ENCODE measurements at places on chromosomes 5 and 9.

DNA sequence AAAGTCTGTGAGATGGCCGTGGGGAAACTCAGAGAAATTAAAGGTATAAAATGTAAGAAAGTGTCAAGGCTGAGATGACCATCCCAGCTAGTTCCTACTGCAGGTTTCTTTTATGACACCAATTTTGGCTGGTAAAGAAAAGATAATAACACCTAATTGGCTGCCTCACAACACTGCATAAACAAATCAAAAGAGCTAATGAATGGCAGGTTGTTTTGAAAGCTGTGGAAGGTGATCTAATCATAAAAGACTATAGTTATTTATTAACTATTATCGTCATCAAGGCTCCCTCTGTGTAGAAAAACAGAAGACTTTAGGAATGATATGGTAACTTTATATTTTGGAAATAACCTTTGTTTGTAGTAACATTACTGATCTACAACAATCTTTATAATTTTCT, 3.5 kb upstream of the SPINK5 start:
- no peak for DNase-seq

GRCh38 chr9:95005278-95006143, 279.0 kb downstream of the AOPEP start:
- no peak for DNase-seq

DNA sequence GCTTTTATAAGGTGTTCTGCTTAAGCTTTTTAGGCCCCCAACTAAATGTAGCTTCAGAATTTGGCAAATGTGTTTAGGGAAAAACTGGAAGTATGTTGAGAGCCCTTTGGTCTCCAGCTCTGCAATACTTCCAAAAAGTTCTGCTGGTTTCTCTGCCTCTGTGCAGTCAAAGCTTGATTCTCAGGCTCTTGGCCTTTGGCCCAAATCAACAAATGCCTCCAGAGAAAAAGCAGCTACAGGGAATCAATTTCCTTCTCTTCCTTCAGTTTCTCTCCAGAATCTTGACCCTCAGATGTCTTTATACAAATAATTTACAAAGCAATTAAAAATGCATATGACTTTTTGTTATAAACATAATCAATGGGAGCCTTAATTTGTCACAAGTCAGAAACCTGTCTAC, 235.7 kb downstream of the COMMD10 start:
- DNase-seq, result no peak

GRCh38 chr5:54807421-54807820, 178.0 kb downstream of the ESM1 start:
- no peak for DNase-seq

DNA sequence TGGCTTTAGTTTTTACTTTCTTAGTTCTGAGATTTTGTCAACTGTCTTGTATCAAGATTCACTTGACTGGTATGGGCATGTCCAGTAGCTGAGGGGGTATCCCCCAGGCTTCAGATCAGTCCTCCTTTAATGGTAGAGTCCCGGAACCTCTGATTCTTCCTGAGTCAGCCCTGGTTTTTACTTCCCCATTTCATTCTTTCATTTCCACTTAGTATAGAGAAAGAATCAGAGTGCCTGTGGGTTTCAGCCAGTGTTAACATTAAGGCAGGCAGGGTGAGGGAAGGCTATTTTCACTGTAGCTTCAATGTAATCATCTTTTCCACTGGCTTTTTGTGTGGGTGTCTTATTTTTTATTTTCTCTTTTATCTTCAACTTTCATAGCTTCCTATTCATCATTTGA, 8.3 kb upstream of the COMMD10 start:
- no peak for DNase-seq

- no peak for DNase-seq
These were observed 8.6 kb upstream of the PHYKPL start for GRCh38 chr5:178241231-178241663.

DNA sequence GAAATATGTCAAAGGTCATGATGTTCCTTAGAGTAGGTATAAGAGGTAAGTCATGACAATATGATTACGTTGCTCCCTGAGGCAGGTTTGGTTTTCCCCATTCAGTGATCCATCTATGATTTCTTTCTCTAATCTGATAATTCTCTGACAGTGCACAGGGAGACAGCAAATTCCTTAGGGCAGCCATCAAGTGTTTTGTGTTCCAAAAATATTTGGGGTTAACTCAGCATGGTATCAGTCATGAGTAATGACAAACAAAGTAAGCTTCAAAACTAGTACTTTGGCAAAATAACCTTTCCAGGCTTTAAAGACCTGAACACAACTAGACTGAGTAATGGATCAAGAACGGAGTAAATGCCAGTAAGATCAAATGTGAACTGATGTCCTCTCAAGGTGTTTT, 55.3 kb upstream of the SPATA31E1 start:
- DNase-seq, result no peak

- no peak for DNase-seq
These were observed 76.6 kb upstream of the TBCA start for GRCh38 chr5:77852514-77853352.

DNA sequence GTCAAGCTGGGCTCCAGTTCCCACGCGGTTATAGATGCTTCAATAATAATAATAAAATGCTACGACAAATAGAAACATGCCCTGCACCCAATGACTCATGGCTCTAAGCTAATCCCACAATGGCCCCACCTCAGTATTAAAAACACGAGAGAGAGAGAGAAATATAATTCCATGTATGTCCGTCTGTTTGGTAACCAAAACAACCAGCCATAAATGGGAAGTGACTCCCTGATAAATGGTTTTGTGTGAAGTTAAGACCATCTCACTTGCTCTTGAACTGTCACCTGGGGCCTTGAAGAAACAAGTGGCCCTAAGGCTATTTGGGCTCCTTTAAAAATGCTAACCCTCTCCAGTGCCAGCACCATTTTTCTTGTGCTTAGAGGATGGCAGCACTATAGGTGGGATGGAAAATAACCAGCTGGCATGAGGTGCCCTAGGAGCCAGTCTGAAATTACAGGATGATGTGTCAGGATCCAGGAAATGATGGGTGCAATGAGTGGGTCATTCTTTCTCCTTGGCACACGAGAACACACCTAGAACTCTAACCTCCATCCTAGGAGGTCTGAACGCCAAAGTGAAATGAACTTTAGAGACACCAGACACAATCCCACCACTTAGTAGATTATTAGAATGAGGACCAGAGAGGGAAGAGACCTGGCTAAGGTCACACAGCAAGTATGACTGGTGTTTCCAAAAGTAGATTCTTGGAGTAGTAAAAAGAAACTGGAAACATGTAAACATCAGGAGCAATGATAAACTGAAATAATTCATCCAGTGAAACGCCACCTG, 35.7 kb upstream of the ADRB2 start:
- no peak for DNase-seq

GRCh38 chr5:151251001-151251551, 1.9 kb upstream of the GM2A start:
- peak; percentile 9 for DNase-seq

- DNase-seq, result peak; percentile 77
These were observed at the start of gene TXN for GRCh38 chr9:110256380-110257096. Gene TXN (minus strand): TSS chr9:110256507. CDS start chr9:110256435, 72 bp downstream.

DNA sequence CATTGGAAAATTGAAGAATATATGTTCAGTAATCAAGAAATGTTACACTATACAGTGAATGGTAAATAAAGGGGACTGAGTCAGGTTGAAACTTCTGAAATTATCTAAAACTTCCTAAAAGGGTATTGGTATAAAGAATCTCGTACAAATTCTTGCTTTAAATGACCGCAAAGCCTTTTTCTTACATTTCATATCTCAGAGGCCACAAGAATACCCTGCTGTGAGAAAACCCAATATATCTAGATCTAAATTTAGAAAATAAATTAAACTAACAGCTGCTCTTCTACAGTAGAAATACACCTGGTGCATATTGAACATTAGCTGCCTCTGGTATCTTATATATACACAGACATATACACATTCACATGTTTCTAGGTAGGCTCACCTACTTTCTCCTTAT, 221.7 kb downstream of the PCSK5 start:
- no peak for DNase-seq

DNA sequence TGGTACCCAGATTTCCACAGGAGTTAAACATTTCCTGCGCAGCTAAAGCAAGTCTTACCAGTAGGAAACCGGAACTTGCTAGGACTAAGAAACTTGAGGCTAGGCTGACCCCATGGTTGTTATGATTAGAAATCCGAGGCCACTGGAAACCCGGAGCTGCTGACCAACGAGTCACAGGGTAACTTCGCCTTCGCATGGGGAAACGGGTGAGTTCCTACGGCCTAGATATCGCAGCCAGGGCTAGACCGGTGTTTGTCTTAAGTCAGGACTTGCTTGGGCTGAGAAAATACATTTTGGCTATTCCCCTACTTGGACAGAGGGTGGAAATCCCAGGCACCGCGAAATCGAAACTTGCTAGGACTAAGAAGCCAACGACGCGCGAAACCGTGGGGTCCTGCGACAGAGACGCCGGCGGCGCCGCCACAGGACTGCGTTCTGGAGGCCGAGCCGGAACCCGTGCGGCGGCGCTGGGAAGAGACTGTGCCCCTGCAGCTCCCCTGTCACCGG, 1.6 kb upstream of the ANXA2R start:
- no peak for DNase-seq

- no peak for DNase-seq
These were observed 282.1 kb downstream of the FER start for GRCh38 chr5:109029847-109030246.

Data from activated T-helper 1 cell treated with anti-CD3 and anti-CD28 coated beads, Interleukin-2, amount 50 U/mL, for 16 hours (primary cell).